ENCODE measurements at places on chromosomes 11 and 22.

GRCh38 chr11:60477035-60477445 is 15.5 kb upstream of the MS4A12 start:
- DNase-seq = no peak

GRCh38 chr11:47234669-47235100 is 13.9 kb downstream of the ACP2 start:
- peak; percentile 58 for DNase-seq

GRCh38 chr11:66003291-66003690 is 988 bp downstream of the BANF1 start:
- DNase-seq = no peak

DNA sequence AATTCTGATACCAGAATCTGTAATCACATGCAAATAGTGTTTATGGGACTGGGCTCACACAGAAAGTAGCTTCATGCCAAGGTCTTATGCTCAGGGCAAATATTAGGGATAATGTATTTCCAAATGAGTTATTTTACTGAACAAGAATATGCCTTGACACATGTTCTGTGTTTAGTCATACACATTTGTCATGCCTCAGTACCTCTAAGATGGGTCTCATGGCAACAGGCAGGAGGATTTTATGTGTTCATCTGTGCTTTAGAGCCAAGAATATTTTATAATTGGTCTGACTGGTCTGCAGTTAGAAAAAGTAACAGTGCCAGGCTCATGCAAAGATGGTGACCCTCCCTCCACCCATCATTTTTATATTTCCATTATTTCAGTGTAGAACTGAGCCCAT is 49.1 kb downstream of the JAM3 start:
- DNase-seq = no peak

Data from T follicular helper cell (primary cell).